Stimulated activated CD4-positive, alpha-beta T cell treated with anti-CD3 and anti-CD28 coated beads, Interleukin-15, amount 100 ng/mL, for 1 hour (primary cell): ENCODE measurements at places on chromosomes 6 and 20.

DNA sequence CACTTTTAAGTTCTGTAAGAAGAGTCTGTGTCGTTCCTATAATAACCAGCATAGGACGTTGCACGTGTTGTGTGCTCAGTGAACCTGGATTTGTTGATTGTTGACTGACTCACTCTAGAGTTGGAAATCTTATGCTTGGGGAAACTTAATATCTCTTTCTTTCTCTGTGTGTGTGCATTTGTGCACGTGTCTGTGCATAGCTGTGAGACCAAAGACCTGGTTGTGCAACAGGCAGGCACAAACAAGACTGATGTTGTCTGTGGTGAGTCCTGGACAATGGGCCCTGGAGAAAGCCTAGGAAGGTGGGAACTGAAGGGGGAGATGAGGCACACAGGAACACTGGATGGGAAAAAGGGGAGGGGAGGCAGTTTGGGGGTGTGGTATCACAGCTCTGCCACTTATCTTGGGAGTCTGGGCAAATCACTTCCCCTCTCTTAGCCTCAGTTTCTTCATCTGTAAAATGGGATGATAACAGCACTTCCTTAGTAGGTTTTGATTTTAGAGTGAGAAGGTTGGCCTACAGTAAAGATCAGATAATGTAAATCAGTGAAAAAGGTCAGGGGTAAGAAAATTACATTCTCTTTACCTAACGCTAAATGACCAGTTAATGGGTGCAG lies 8.4 kb downstream of the CD40 start:
- no peak for DNase-seq

DNA sequence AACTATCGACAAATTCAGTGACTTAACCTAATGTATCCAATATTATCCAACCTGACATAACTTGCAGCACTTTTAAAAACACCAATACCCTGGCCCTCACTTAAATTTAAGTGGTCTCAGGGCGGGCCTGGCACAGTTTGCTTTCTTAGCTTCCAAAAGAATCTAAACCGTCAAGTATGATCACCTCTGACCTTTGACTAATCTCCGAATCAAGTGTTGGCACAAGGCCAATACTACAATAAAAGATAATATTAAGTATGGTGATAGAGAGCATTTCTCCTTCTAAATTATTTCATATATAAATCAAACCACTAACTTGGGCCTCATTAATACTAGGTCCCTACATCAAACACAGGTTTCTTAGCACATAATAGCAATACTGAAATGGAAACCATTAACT lies 153.0 kb downstream of the PTPRK start:
- DNase-seq = no peak

GRCh38 chr6:128743974-128744765 lies 138.8 kb upstream of the LAMA2 start:
- DNase-seq = no peak

DNA sequence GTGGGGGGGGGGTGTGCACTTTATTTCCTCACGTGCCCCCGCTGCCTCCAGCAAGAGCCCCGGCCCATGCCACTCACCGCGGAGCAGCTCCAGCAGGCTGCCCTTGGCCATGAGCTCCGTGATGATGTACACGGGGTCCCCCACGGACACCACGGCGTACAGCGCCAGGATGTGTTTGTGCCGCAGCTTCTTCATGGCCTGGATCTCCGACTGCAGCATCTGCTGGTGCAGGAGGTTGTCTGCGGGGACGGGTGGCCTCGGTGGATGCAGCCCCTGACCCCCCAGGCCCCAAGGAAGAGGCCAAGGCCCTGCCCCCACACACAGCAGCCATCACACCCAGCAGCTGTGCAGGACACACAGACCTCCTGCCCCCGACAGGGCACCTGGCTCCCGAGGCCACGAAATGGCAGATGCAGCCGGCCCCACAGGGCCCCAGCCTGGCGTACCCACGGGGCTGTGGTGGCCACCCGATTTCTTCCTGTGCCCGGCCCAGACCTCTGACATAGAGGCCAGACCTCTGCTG lies 4.7 kb downstream of the PTK6 start:
- DNase-seq = no peak

GRCh38 chr20:21377701-21378100 lies 19.6 kb downstream of the NKX2-4 start:
- no peak for DNase-seq

DNA sequence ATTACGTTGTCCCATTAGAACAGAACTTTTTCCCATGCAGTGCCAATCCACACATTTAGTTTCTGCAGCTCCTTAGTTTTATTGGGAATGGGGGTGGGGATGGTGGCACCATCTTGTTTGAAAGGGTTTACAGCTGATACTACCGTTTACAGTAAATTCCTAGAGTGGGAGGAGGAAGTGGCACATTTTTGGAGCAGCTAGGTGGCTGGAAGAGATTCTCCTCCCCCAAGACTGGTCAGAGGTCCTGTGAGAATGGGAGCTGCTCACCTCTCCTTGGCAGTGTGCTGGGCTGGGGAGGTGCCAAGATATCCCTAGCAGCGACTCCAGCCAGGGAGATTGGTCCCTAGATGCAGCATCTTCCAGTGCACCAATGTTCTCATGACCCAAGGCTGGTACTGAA lies 12.4 kb upstream of the CCN6 start:
- DNase-seq = no peak

DNA sequence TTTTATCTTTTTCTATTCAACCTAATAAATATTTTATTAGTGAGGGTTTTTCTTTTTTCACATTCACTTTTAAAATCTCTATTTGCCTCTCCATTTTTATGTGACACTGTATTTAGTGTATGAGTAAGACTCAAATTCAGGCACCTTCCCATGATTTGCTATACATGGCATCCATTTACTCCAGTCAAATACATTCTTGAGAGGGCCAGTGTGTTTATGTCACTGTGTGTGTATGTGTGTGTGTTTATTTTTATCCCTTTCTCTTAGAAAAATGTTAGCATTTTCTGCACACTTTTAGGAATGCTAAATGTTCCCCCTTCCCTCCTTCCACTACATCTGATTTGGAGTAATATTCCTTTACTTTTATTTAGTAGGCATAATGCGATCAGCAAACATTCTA lies 290.0 kb downstream of the PACRG start:
- no peak for DNase-seq

- no peak for DNase-seq
Observed at GRCh38 chr20:37365760-37366638, 20.1 kb downstream of the SRC start.

GRCh38 chr20:33654680-33655161 lies 7.4 kb upstream of the C20orf144 start:
- no peak for DNase-seq

DNA sequence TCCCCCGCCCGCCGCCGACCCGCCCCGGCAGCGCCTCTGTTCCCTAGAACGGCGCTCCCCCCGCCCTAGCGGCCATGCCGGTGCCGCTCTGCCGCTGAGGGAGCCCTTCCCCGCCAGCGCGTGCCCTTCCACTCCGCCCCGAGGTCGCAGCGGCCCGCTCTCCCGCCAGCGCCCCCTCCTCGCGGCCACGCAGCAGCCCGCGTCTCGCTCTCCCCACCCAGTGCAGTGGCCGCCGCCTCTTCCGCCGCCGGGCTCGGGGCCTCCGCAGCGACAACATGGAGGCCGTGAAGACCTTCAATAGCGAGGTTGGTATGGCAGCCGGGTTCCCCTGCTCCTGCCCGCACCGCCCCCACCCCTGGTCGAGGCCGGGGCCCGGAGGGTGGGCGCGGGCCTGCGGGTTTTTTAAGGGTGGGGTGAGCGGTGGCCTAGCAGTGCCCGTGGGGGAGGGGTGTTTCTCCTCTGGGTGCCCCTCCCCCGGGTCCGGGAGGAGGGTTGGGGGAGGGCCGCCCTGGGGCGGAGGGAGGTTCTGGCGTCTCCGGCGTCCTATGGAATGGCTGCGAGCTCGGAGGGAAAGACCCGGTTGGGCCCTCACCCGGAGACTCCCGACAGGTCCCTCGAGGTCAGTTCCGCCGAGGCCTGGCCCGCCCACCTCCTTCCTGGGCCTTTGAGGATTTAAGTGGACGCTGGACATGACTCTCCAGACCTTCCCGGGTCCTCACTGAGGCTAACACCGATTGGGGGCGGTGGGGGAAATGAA lies 588 bp downstream of the SCAF8 start:
- DNase-seq = peak; percentile 80

DNA sequence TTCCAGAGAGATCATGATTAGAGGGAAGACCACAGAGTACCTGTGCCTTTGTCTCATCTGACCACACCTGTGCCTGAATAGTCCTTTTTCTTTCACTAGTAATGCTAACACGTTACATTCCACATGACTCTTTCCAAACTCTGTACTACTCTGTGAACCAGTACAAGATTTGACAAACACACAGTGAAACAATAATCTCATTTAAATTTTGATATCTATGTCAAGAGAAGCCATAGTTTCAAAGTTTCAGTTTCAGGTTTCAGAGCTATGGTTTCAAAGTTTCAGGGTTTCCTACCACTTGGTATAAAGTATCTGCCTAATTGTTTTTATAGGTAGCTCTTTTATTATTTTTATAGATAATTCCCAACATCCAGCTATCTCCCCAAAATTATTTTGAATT lies 62.0 kb upstream of the PHACTR2 start:
- no peak for DNase-seq

GRCh38 chr20:61514396-61514795 lies 262.3 kb downstream of the CDH4 start:
- no peak for DNase-seq

DNA sequence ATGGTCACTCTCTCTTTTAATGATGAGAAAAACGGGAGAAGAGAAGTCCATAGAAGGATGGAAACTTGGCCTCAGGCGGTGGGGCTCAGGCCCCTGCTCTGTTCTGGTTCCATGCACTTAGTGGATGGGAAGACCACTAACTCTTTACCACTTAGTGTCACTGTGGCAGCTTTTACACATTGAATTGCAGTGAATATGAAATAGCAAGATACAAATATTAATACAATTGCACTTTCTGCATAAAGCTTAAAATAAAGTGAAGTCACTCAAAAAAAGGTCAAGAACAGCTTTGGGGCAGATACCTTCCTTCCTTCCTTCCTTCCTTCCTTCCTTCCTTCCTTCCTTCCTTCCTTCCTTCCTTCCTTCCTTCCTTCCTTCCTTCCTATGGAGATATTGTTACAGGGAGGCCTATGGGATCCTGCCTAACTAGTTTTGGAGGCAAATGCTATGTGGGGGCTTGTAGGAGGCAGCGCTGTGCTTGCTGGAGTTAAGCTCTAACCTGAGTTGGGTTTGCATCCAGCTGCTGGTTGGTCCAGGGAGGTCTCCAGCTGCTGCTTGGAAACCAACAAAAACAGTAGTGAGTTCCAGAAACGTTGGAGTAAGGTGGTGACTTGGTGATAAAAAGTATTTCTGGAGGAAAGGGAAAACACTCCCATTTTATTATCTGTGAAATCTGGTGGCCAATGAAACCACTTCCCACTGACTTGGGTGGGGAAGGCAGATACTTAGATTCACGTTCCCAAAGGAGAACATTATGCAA lies 62.3 kb upstream of the NKX2-2 start:
- no peak for DNase-seq

GRCh38 chr6:41921712-41921998 lies 356 bp downstream of the BYSL start:
- no peak for DNase-seq

- DNase-seq = no peak
Observed at GRCh38 chr6:5674141-5674540, 332.6 kb downstream of the NRN1 start.

DNA sequence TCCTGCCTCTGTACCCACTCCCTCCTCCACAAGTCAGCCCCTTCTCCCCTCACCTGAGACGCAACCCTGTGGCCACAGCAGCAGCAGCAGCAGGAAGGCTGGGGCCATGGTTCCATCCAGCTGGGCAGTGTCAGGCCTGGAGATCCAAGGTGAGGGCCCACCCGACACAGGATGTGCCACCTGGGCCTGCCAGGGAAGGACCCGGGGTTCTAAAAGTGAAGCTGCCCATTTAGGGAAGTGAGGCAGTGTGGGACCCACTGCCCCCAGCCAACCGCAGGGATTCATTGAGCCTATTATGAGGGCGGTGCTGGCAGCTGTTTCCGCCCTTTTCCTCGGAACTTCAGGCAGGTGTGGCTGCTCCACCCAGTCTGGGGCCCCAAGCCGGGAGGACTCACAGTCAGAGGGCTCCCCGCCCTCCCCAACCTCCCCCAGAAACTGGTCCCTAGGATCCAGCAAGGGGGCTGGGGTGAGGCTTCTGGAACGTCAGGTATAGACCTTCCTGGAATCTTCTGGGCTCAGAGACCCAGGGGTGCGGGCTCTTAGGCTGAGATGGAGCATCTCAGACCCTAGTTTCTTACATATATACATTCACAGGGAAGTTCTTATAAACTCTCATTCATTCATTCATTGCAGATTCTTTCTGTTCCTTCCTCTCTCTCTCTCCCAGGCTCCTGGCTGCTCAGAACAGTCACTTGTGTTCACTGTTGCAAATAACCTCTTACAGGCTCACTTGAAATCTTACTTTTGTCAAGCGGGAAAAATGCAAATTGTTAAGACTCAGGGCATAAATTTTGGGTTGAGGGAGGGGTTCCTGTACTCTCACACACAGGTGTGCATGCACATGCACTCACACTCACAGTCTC lies at the start of gene TREML2:
Gene TREML2, minus strand, starts transcription at position 249 of the 863 bp plus-strand sequence. Its CDS starts 141 bp downstream, at position 108.
- DNase-seq = no peak

GRCh38 chr6:136335736-136336363 lies 46.2 kb upstream of the BCLAF1 start:
- no peak for DNase-seq

DNA sequence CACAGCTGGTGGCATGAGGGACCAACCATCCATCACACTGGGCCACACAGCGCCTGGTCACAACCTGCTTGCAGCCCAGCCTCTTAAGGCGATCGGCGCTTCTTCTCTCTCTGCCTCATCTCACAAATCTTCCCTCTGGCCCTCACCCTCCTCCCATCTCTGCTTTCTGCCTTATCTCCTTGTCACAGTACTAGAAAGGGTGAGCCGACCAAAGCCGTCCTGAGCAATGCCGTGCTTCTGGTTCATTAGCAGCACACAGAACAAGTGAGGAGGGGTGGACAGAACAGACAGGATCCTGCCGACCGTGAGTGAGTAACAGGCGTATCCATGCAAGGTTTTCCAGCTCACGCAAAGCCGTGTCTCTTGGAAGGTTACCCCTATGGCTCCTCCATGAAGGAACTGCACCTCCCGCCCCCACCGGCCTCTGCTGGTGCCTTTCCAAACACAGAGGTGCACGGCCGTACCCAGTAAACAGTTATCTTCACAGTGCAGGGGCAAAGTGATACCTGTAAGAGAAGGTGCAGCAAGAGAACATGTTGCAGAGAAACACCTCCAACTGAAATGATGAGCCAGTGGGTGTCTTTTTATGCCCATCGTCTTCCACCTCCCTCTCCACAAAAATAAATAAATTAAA lies 331.7 kb downstream of the FARS2 start:
- no peak for DNase-seq

- DNase-seq = no peak
Observed at GRCh38 chr6:26027491-26028211, 59.6 kb upstream of the HFE start.

GRCh38 chr6:10463491-10464481 lies 48.9 kb upstream of the TFAP2A start:
- DNase-seq = no peak

DNA sequence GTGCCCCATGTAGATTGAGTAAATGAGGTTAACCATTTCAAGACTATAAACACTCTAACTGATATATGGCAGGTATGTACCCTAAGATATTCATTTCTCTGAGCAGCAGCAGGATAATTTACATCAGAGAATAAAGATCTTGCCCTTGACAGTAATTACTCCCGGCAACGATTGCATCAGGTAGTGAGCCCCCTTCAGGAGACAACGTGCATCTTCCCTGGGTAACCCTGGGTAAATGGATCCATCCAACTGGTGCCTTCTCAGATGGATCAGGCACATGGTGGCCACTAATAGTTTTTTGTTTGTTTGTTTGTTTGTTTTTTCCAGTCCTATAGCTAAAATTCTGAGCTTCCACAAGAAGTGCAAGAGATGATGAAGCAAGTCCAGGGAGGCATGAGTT lies 469.4 kb upstream of the SLC35B3 start:
- no peak for DNase-seq

GRCh38 chr6:157443066-157443800 lies 62.2 kb downstream of the ZDHHC14 start:
- no peak for DNase-seq
